Uterus (tissue), 4 donors: ENCODE measurements at places on chromosomes 5 and 9. TPM values are rescaled to one million over a fixed set of nuclear protein-coding genes. Genes with fewer than 3 reads are reported as not detected.

GRCh38 chr5:88092358-88092757 is 176.3 kb downstream of the TMEM161B start:
- H3K27ac ChIP-seq: no peak overlapping the region
- H3K27me3 ChIP-seq: no peaks in the 10 kb centered on the region
- H3K4me1 ChIP-seq: no peaks in the 10 kb centered on the region
- DNase-seq: no peak
- no peak overlapping the region for H3K4me3 ChIP-seq

- no peaks in the 10 kb centered on the region for H3K27me3 ChIP-seq
- no peak overlapping the region for H3K27ac ChIP-seq
- no peak for DNase-seq
- H3K36me3 ChIP-seq: no peaks in the 10 kb centered on the region
- H3K4me3 ChIP-seq: no peak overlapping the region
Observed at GRCh38 chr5:170584450-170585058, 80.7 kb downstream of the KCNIP1 start.

GRCh38 chr5:94627191-94627590 is 8.7 kb downstream of the SLF1 start:
- no peaks in the 10 kb centered on the region for H3K4me1 ChIP-seq
- H3K4me3 ChIP-seq: no peak overlapping the region
- H3K36me3 ChIP-seq: no peaks in the 10 kb centered on the region
- no peaks in the 10 kb centered on the region for H3K27me3 ChIP-seq

GRCh38 chr5:133497608-133498348 is 114.6 kb downstream of the FSTL4 start:
- H3K27me3 ChIP-seq: no peaks in the 10 kb centered on the region
- no peak for DNase-seq
- H3K4me3 ChIP-seq: no peak overlapping the region
- H3K36me3 ChIP-seq: no peaks in the 10 kb centered on the region
- no peaks in the 10 kb centered on the region for H3K4me1 ChIP-seq
- no peak overlapping the region for H3K27ac ChIP-seq

- H3K4me3 ChIP-seq: no peak overlapping the region
- H3K36me3 ChIP-seq: no peaks in the 10 kb centered on the region
- no peak for DNase-seq
- no peaks in the 10 kb centered on the region for H3K27me3 ChIP-seq
Observed at GRCh38 chr9:806285-807156, 35.0 kb upstream of the DMRT1 start.

- no peaks in the 10 kb centered on the region for H3K4me1 ChIP-seq
- no peak for DNase-seq
- no peak overlapping the region for H3K27ac ChIP-seq
- no peaks in the 10 kb centered on the region for H3K36me3 ChIP-seq
Observed at GRCh38 chr9:272251-273213, 57.9 kb downstream of the DOCK8 start.

DNA sequence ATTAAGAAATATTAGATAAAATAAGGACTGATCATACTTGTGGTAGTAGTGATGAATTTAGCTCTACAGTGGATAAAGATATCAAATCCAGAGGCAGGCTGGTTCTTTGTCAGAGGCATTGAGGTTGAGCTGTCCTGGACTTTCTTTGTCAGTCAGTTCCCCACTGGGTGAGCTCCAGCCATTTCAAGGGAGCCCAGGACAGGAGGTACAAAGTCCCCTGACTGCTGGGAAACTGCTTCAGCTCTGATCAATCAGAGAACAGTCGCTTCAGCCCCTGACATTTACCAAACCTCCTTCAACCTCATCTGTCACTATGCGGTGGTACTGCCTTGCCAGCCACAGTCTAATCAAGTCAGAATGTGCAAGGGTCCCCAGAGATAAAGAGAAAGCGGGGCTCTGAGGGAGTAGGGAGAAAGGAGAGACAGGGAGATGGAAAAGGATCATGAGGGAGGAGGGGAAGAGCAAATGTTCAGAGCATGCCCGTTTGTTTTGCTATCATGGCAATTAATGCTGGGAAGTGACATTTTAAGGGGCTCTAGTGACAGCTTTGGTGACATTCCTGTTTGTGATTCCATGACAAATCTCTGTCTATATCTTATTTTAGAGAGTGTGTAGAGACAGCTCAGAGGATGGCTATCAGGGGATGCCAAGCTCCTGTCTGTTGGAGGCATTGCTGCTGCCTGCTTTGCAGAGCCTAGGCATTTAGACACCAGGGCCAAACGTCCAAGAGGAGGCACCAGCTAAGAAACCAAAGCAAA is 223.2 kb downstream of the ASTN2 start:
- H3K36me3 ChIP-seq: no peaks in the 10 kb centered on the region
- DNase-seq: no peak
- no peaks in the 10 kb centered on the region for H3K27me3 ChIP-seq
- no peak overlapping the region for H3K4me3 ChIP-seq
- no peaks in the 10 kb centered on the region for H3K4me1 ChIP-seq

DNA sequence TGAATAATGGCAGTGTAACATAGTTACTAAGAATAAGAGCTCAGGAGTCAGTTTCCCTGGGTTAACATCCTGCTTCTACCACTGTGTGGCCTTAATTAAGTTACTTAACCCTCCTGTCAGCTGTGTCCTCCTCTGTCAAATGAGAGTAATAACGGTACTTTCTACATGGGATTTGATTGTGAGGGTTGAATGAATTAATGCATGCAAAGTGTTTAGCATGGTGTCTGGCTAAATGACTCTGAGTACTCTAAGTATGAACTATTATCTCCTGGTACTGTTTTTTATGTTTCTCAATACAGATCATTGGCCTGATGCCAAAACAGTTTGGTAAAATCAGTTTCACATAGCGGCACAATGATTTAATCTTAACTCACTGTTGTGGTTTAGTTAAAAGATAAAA is 19.6 kb downstream of the ZNF131 start:
- H3K4me1 ChIP-seq: no peaks in the 10 kb centered on the region
- H3K27me3 ChIP-seq: no peaks in the 10 kb centered on the region
- no peak overlapping the region for H3K4me3 ChIP-seq
- no peaks in the 10 kb centered on the region for H3K36me3 ChIP-seq
- DNase-seq: no peak

GRCh38 chr5:129384736-129385135 is 75.4 kb upstream of the ADAMTS19 start:
- H3K36me3 ChIP-seq: no peaks in the 10 kb centered on the region
- H3K4me3 ChIP-seq: no peak overlapping the region
- DNase-seq: no peak
- no peaks in the 10 kb centered on the region for H3K27me3 ChIP-seq
- H3K27ac ChIP-seq: no peak overlapping the region

- H3K27ac ChIP-seq: no peak overlapping the region
- no peaks in the 10 kb centered on the region for H3K36me3 ChIP-seq
- no peaks in the 10 kb centered on the region for H3K4me1 ChIP-seq
Observed at GRCh38 chr5:59661311-59661710, 232.2 kb downstream of the PDE4D start.

GRCh38 chr5:157509093-157509492 is 49.1 kb downstream of the NIPAL4 start:
- H3K27ac ChIP-seq: no peak overlapping the region
- no peaks in the 10 kb centered on the region for H3K4me1 ChIP-seq
- H3K36me3 ChIP-seq: no peaks in the 10 kb centered on the region
- H3K4me3 ChIP-seq: no peak overlapping the region
- H3K27me3 ChIP-seq: no peaks in the 10 kb centered on the region
- no peak for DNase-seq

GRCh38 chr5:131757830-131758519 is 38.8 kb downstream of the FNIP1 start:
- peaks cover 3% of the 10 kb centered on the region for H3K4me1 ChIP-seq
- no peak overlapping the region for H3K27ac ChIP-seq
- no peak overlapping the region for H3K4me3 ChIP-seq
- no peaks in the 10 kb centered on the region for H3K36me3 ChIP-seq
- DNase-seq: no peak

DNA sequence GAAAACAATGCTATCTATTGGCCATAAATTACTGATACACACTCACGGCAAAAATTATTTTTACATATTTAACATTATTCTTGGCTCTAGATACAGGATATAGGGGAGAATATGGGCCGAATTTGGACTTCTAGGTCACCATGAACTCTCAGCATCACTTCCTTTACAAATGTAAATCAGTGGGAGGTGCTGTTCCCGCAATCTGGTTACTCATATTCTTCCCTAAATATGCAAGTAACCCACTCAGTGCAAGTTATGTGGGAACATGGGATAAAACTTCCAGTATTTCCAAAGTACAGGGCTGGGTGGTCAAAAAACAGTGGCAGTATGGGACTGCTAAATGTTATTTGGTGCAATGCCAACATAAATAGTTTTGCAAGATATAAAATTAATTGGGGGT is 145.6 kb downstream of the PPP2R2B start:
- no peaks in the 10 kb centered on the region for H3K27me3 ChIP-seq
- H3K4me3 ChIP-seq: no peak overlapping the region
- H3K4me1 ChIP-seq: no peaks in the 10 kb centered on the region
- no peaks in the 10 kb centered on the region for H3K36me3 ChIP-seq

DNA sequence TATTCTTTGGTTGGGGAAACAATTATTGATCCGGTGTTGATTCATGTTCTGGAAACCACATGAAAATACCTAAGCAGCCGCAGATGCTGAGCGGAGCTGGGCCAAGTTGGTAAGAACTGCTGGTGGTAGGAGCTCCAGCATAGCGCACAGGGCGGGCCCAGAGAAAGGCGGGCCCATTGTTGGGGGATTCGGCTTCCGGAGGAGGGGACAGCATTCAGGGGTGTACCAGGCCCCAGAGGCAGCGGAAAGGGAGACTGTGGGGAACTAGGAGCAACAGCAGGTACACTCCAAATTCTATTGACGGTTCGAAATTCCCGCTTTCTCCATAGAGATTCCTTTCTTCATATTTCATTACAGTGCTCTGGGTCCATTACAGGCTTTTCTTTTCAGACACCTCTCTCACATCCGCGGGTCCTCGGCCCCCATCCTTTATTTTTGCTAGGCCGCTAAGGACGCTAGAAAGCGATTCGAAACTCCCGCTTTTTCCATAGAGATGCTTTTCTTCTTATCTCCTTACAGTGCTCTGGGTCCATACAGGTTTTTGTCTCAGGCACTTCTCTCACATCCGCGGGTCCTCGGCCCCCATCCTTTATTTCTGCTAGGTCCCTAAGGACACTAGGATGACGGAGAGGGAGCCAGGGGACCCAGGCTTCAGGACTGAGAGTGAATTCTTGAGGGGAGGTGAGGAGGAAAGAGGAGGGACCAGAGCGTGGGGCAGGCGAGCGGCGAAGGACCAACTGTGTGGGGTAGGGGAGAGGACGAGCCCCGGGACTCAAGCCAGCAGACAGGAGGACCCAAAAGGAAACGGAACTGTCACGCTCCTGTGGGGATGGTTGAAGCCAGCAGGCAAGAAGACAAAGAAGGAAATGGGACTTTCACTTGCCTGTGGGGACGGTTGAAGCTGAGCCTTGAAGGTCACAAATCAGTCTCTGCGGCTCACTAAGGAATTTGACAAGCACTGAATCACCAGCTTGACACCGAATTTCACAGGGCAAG is at the start of gene CCDC152:
Gene CCDC152 (plus strand): TSS at position 213 of the 996 bp plus-strand sequence. CDS start 2,304 bp downstream, outside the sequence.
- no peak for DNase-seq
- peak within 1 kb of the TSS; percentile 14 for H3K4me3 ChIP-seq
- no peak within 1 kb of the TSS for H3K27ac ChIP-seq
- no peaks in the 10 kb centered on the region for H3K4me1 ChIP-seq
- no peaks in the 10 kb centered on the region for H3K36me3 ChIP-seq

- H3K27ac ChIP-seq: no peak overlapping the region
- DNase-seq: no peak
- no peaks in the 10 kb centered on the region for H3K27me3 ChIP-seq
Observed at GRCh38 chr5:157562111-157562581, 13.4 kb downstream of the ADAM19 start.

GRCh38 chr5:175821790-175822211 is 49.6 kb upstream of the CPLX2 start:
- H3K4me1 ChIP-seq: no peaks in the 10 kb centered on the region

GRCh38 chr9:16255217-16255616 is 615.3 kb downstream of the BNC2 start:
- H3K4me1 ChIP-seq: no peaks in the 10 kb centered on the region
- H3K4me3 ChIP-seq: no peak overlapping the region
- DNase-seq: no peak
- H3K27ac ChIP-seq: no peak overlapping the region

DNA sequence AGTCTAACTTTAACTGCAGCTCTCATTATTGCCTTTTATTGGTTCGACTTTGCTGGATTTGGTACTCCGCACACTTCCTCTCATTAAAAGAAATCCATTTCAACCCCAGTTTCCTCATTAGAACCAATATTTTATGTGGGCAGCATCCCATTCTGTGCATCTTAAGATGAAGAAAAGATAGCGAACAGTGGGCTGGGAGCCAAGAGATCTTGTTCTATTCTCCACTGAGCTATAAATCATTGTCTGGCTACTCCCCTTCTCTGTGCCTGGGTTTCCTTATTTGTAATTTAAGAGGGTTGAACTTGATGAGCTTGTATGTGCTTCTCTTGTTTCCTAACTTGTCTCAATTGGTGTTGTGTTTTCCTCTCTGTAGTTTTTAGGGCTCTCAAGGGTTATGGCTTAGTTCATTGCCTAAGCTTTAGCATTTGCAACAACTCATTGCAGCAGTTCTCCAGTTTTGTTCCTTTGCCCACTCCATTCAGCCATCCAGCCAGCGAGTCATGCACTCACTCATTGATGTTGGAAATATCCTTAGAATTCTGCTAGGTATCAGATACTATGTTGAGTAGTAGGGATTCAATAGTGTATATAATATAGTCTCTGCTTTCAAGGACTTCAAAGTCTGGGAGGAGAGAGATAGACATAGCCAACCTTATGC is 273.3 kb upstream of the TNC start:
- H3K27me3 ChIP-seq: no peaks in the 10 kb centered on the region
- DNase-seq: no peak
- no peaks in the 10 kb centered on the region for H3K4me1 ChIP-seq
- H3K4me3 ChIP-seq: no peak overlapping the region

- H3K27me3 ChIP-seq: no peaks in the 10 kb centered on the region
- DNase-seq: no peak
- no peaks in the 10 kb centered on the region for H3K4me1 ChIP-seq
- H3K36me3 ChIP-seq: no peaks in the 10 kb centered on the region
- H3K27ac ChIP-seq: peak overlapping the region; percentile 54
- no peak overlapping the region for H3K4me3 ChIP-seq
Observed at GRCh38 chr5:68746643-68747420, 347.0 kb upstream of the SLC30A5 start.

GRCh38 chr5:138466900-138467710 is 1.8 kb downstream of the EGR1 start:
- H3K27ac ChIP-seq: peak overlapping the region; percentile 99
- H3K36me3 ChIP-seq: no peaks in the 10 kb centered on the region
- no peak for DNase-seq
- H3K4me1 ChIP-seq: no peaks in the 10 kb centered on the region

GRCh38 chr5:1804001-1804690 is 2.9 kb downstream of the NDUFS6 start:
- H3K27ac ChIP-seq: no peak overlapping the region
- H3K4me3 ChIP-seq: no peak overlapping the region
- H3K4me1 ChIP-seq: no peaks in the 10 kb centered on the region
- no peak for DNase-seq

- no peak overlapping the region for H3K4me3 ChIP-seq
- no peak for DNase-seq
- no peaks in the 10 kb centered on the region for H3K27me3 ChIP-seq
- H3K4me1 ChIP-seq: no peaks in the 10 kb centered on the region
- no peak overlapping the region for H3K27ac ChIP-seq
- H3K36me3 ChIP-seq: no peaks in the 10 kb centered on the region
Observed at GRCh38 chr9:90770182-90770738, 31.4 kb upstream of the SYK start.

The DRD1 gene
- total RNA-seq: not detected

The ADCY2 gene
- 4.4 TPM for total RNA-seq

The TRIP13 gene
- 10.5 TPM for total RNA-seq

The TRIM36 gene
- 6.4 TPM for total RNA-seq

The OR1J2 gene
- not detected for total RNA-seq

The DCP2 gene
- 11.2 TPM for total RNA-seq

The HRCT1 gene
- not detected for total RNA-seq

The ADGRD2 gene
- total RNA-seq: not detected

The SLC6A19 gene
- total RNA-seq: not detected

The CARD9 gene
- under 0.01 TPM for total RNA-seq

The CLTA gene
- 191 TPM for total RNA-seq
